ENCODE measurements at places on chromosomes 7 and 10. TPM values are rescaled to one million over a fixed set of nuclear protein-coding genes. Genes with fewer than 3 reads are reported as not detected.

The SORCS1 gene
- total RNA-seq = under 0.01 TPM

GRCh38 chr7:100567751-100568175, 5.9 kb downstream of the SAP25 start:
- H3K4me1 ChIP-seq = no peaks in the 10 kb centered on the region
- DNase-seq = no peak
- no peak overlapping the region for H3K4me3 ChIP-seq
- H3K36me3 ChIP-seq = peaks cover 2% of the 10 kb centered on the region
- H3K27me3 ChIP-seq = no peaks in the 10 kb centered on the region

The CYP3A4 gene
- not detected for total RNA-seq

The OR2A5 gene
- total RNA-seq = not detected

The SEMA4G gene
- total RNA-seq = 1.8 TPM

The SYT15 gene
- total RNA-seq = under 0.01 TPM
